Peyer's patch (tissue), 4 donors: ENCODE measurements at places on chromosomes 16 and 17. TPM values are rescaled to one million over a fixed set of nuclear protein-coding genes. Genes with fewer than 3 reads are reported as not detected.

KREMEN2 gene
- total RNA-seq = 1.6 TPM

HS3ST3B1 gene
- total RNA-seq = 3.2 TPM

DNA sequence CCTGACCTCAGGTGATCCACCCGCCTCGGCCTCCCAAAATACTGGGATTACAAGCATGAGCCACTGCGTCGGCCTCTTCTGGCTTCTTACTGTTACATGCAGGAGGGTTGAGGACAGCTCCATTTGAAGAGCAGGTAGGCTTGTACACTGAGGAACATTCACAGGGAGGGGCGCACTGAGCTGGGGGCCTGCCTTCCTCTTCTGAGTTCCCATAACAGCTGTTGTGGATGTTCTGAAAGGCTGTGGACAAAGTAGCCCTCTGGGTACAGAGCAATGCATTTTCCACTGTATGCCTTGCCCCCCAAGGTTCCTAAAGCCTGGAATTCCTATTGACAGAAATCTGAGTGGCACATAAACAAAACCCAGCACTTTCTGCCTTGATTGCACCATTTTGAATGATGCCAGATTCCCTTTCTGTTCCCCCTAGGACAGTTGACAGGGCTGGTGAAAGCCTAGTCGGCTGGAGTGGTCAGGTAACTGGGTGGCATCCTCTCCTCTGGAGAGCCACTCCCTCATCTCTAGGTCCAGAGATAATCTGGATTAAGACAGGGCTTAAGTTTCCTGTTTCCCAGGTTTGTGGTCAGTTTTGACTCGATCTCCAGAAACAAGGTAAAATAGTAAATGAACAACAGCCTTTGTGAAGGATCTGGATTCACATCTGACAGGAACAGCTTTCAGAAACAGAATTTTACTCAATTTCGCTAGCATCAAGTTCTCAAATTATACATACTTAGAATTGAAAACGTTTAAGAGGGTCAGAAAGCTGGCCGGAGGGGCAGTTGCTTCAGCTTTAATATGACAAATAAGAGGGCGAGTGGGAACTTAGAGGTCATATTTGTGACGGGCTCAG is 1.3 kb upstream of the CDK5R1 start:
- H3K27ac ChIP-seq = peak overlapping the region; percentile 65
- H3K36me3 ChIP-seq = no peaks in the 10 kb centered on the region
- no peaks in the 10 kb centered on the region for H3K4me1 ChIP-seq
- DNase-seq = peak; percentile 44

DNA sequence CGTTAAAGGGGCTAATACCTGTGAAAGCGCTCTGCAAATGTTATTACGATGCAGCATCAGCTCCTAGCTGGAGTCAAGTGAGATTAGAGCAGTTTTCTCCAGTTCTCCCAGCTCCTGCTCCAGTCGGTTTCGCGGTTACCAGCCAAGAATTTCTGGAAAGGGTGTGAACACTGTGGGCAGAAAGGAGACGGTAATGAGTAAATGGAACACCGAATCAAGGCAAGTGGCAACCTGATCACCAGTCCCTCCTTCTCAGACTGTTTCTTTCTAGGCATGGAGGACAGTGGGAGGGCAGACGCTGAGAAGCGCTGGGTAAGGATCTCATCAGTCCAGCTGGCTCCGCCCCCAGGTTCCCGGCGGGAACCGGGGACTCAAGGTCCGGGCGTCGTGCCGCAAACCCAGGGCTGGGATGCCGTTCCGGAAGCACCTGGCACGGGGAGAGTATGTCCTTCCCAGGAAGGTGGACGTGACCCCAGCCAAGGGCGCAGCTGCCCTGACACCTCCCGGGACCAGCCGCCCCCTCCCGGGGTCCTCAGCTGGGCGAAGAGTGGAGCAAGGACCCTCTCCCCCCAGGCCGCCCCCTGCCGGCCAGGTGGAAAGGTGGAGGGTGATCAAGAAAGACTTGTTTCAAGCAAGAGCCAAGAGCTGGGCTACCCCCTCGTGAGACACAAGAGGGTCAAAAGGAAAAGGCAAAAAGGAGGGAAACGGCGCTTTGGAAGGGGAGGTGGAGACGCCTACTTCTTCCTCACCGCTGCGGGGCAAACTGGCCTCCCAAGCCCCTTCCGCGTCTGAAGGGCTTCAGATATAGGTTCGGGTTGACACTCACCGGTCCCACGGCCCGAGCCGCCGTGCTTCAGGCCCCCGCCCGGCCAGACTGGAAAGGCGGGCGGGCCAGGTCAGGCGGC is 481 bp downstream of the MYO19 start:
- peak overlapping the region; percentile 77 for H3K4me3 ChIP-seq
- no peaks in the 10 kb centered on the region for H3K27me3 ChIP-seq
- DNase-seq = peak; percentile 51
- peaks cover 6% of the 10 kb centered on the region for H3K4me1 ChIP-seq
- H3K36me3 ChIP-seq = no peaks in the 10 kb centered on the region
- H3K27ac ChIP-seq = peak overlapping the region; percentile 90

- H3K27ac ChIP-seq = peak overlapping the region; percentile 91
- no peaks in the 10 kb centered on the region for H3K27me3 ChIP-seq
- peak; percentile 67 for DNase-seq
- peaks cover 16% of the 10 kb centered on the region for H3K4me1 ChIP-seq
These were observed 79.7 kb downstream of the KSR1 start for GRCh38 chr17:27535975-27536374.

DNA sequence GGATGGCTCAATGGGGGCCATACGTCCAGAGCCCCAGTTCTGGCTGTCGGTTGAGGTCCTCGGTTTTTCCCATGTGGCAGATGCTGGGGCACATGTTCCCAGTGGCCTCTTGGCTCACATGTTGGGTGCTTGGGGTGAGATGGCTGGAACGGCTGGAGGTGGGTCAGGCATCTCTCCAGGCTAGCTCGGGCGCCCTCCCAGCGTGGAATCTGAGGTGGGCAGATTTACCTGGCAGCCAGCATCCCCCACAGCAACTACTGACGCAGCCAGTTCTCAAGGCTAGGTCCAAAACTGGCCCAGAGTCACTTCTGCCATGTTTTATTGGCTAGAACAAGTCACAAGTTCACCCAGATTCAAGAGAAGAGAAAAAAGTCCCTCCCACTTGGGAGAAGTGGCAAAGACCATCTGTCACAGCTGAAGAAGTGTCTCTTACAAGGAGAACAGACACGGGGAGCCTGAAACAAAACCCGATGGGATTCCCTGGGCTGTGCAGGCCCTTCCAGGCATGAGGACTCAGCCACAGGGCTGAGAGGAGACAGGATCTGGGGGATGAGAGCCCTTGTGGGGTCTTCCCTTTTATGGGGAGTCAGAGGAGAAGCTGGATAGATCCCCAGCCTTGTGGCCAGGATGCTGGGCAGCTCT is 15.2 kb downstream of the ACE start:
- no peak overlapping the region for H3K27ac ChIP-seq
- no peaks in the 10 kb centered on the region for H3K27me3 ChIP-seq
- no peak overlapping the region for H3K4me3 ChIP-seq
- DNase-seq = no peak
- no peaks in the 10 kb centered on the region for H3K4me1 ChIP-seq

- peak overlapping the region; percentile 46 for H3K27ac ChIP-seq
- no peak overlapping the region for H3K4me3 ChIP-seq
- H3K27me3 ChIP-seq = no peaks in the 10 kb centered on the region
- no peaks in the 10 kb centered on the region for H3K4me1 ChIP-seq
- no peaks in the 10 kb centered on the region for H3K36me3 ChIP-seq
- DNase-seq = peak; percentile 25
These were observed 9.5 kb downstream of the CD300LB start for GRCh38 chr17:74521701-74522201.

DNA sequence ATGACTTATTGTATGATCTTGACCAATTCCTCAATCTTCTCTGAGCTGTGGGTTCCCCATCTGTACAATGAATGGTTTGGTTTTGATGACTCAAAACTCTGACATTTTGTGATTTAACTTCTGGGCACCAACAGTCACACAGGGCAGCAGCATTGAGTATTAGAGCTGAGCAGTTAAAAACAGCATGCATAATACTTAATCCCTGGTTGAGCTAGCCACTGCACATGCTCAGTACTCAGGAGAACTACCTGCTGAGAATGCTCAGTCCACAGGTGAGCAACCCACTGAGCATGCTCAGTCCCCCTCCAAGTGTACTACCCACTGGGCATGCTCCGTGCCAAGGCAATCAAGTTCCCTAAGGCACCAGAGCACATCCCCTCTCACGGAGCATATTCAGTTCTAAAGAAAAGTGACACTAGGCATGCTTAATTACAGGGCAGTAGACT is 68.7 kb downstream of the AIPL1 start:
- H3K4me1 ChIP-seq = no peaks in the 10 kb centered on the region
- H3K27ac ChIP-seq = no peak overlapping the region
- no peaks in the 10 kb centered on the region for H3K36me3 ChIP-seq

GRCh38 chr17:67392111-67392510 is 15.0 kb downstream of the PITPNC1 start:
- no peak overlapping the region for H3K4me3 ChIP-seq
- DNase-seq = no peak
- no peaks in the 10 kb centered on the region for H3K4me1 ChIP-seq
- H3K27ac ChIP-seq = no peak overlapping the region
- H3K36me3 ChIP-seq = no peaks in the 10 kb centered on the region
- no peaks in the 10 kb centered on the region for H3K27me3 ChIP-seq
